ENCODE measurements at places on chromosomes 13 and 19.
A peak's percentile ranks its signal among the peaks of the same experiment; 100 is the strongest.

GRCh38 chr13:36675213-36675536 lies 1.4 kb downstream of the SERTM1 start:
- no peak for DNase-seq

DNA sequence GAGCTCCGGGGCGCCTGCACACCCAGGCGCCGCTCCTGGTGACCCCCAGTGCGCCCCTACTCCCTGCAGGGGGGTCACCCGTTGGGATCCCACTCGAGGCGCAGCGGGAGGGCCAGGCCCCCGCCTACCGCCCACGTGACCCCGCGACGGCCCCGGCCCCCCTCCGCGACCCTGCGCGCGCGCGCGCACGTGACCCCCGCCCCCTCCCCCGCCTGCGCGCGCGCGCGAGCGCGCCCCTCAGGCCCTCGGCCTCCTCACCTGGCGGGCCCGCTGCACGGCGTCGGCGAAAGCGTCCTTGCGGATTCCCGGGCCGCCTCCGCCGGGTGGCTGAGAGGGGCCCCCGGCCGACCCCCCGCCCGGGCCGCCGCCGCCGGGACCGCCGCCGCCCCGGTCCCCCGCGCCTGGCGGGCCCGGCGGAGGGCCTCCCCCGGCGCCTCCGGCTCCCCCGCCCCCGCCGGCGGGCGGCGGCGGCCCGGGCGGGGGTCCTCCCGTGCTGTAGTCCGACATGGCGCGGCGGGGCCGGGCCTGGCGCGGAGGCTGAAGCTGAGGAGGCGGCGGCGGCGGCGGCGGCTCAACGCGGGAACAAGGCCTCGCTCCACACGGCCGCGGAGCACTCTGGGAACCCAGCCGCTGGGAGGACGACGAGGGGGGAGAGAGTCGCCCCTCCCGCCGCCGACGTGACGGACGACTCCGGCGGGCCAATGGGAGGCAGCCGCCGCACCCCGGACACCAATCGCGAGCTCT lies at the start of gene KHSRP:
TSS of gene KHSRP (minus strand) at position 617 of the 744 bp plus-strand sequence. CDS start at position 507, 110 bp downstream.
- no peak for DNase-seq

DNA sequence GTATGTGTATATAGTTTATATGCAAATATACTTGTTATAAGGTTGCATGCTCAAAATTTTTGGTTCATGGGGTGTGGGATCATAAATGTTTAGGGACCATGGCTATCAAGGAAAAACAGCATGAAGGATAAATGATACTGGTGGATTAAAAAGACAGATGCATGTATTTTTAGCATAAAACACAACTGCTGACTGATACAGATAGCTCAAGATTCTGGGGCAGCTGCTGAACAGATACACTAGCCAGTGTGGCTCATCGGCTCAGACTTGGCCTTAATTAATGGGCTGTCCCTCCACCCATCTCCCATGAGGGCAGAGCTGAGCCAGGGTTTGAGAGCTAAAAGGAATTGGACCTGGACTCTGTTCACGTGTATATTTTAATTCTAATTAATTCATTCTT lies 11.4 kb downstream of the ALOX5AP start:
- no peak for DNase-seq

GRCh38 chr13:44131069-44131614 lies 242.5 kb upstream of the SERP2 start:
- no peak for DNase-seq

DNA sequence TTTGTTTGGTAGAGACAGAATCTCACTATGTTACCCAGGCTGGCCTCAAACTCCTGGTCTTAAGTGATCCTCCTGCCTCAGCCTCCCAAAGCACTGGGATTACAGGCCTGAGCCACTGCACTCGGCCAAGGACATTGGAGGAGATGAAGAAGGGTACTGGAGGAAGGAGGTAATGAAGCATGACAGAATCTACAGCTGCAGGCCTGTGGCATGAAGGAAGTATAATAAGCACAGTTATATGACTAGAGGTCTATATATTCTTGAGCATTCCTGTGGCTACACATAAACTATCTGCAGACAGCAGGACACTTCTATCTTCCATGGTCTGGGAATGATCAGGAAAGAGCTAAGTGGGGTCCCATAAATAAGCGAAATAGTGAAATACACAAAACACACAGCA lies 18.2 kb downstream of the ZNF565 start:
- no peak for DNase-seq

DNA sequence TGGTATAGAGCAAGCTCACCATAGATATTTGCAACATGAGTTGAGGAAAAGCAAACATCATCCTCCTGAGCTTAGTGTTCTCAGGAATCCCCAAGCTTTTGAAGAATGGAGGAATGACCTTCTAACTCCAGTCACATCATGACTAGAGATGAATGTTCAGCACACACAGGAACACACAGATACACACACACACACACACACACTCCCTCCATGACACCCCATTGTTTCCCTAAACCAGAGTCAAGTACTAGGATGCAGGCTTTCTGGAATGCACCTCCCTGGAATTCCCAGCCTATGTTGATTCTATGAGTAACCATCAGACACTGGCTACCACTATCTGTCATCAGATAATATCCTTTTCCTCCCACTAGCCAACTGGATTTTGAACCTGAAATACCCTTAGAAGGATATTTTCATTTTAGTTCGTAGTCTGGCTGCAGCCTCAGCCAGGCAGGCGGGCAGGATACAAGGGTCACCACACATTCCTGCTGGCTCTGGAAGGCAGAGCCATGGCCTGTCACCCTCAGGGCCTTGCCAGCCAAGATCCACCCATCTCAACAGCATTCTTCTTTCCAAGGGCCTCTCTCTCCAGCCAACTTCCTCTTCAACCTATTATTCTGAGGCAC lies 162.4 kb downstream of the FOXO1 start:
- no peak for DNase-seq

GRCh38 chr19:13092606-13093235 lies 9.9 kb downstream of the LYL1 start:
- no peak for DNase-seq

DNA sequence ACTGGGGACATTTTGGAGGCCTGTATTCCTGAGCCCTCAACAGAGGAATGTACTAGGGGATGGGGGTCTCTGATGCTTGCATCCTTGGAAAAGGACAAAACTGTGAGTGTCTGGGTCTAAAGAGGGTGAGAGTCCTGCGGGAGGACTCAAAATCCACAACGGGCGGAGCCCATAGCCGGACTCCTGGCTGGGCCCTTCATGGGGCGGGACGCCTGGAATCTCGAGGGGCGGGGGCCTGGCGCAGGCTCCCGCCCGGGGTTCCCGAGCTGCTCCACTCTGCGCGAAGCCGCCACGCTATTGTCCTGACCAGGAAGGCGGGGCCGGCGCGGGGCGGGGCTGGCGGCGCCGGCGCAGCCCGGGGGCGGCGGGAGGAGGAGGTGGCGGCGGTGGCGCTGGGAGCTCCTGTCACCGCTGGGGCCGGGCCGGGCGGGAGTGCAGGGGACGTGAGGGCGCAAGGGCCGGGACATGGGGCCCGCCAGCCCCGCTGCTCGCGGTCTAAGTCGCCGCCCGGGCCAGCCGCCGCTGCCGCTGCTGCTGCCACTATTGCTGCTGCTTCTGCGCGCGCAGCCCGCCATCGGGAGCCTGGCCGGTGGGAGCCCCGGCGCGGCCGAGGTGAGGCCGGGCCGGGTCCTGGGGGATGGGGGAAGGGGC lies at the start of gene APLP1:
TSS of gene APLP1 (plus strand) at position 403 of the 651 bp plus-strand sequence. CDS start at position 466, 63 bp downstream.
- DNase-seq = peak; percentile 30

DNA sequence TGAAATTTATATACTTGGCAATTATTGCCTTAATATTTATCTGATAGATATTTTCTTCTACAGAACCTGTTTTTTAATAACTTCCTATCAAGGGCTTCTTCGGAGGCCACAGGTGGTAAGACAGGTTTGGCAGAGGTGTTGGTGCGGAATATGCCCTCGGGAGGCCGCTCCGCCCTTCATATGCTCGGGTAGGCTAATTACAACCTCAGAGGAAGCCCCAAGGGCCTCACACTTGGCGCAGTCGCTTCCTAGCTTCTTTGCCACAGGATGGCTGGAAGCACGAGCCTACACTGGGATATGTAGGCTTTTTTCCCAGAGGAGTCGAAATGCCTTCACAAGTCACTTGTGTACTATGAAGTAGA lies 68.8 kb downstream of the LMO7 start:
- DNase-seq = no peak

DNA sequence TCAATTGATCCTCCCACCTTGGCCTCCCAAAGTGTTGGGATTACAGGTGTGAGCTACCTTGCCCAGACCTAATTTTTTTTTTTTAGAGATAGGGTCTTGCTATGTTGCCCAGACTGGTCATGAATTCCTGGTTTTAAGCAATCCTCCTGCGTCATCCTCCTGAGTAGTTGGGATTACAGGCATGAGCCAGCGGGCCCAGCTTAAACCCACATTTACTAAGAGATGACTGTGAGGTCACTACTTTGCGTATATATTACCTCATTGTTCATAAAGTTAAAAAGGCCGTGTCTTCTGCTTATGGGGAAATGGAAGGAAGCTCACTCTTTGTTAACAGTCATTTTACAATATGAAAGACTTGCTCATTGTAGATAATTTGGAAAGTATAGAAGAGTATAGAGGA lies 39.6 kb upstream of the C1QTNF9 start:
- DNase-seq = no peak

DNA sequence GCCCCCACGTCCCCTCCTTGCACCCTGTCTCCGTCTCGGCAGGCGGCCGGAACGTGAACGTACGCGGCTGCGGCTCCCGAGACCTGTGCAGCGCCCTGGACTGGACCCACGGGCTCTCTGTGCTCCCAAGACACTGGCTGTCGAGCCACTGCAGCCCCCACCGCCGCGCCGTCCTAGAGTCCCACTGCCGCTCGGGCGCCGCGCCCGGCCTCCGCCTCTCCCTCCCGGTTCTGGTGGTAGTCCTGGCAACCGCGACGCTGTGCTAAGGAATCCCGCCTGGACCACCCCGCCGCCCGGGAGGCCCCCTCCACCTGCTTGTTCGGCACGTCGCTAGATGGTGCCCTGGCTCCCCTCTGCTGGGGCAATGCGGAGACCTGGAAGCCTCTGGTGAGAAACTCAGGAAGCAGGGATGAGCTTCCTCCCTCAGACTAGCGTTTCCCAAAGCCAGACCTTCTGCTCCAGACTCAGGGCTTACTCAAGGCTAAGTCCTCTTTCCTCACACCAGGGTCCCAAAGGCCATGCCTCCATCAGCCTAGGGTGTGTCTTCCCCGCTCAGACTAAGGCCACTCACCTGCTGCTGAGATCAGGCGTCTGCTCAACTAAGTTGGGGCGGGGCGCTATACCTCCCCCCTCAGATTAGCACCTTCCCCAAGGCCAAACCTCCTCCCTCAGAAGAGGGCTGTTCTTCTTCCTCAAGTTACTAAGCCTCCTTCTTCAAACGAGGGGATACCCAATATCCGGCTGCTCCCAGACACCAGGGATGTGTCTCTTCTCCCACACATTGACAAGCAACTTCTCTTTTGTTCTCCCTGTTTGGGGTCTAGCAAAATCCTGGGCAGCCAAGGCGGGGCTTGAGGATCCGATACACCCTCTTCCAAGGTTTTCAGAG lies 16.1 kb upstream of the IRGC start:
- DNase-seq = no peak

DNA sequence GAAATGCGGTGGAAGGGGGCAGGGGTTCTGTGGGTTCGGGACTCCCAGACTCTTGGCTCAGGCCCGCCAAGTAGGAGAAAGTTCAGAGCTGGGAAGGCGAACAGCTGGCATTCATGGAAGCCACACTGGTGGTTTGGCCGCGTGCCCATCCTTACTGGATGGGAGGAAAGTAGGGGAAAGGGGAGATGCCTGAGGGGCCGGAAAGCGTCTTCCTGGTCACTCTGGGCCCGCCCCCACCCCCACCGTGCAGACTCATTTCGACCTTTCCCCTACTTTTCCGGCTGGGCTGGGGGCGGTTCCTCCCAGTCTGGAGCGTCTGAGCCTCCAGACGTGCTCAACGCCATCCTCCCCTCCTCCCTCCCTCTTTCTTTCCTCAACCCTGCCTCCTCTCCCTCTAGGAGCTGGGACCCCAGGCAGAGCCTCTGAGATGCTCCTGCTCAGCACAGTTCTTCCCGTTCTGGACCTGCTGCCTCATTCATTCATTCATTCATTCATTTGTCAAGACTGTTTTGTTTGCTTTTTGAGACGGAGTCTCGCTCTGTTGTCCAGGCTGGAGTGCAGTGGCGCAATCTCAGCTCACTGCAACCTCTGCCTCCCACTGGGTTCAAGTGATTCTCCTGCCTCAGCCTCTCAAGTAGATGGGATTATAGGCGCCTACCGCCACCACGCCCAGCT lies 3.5 kb downstream of the ANGPTL4 start:
- no peak for DNase-seq
